Activated CD4-positive, alpha-beta T cell treated with anti-CD3 and anti-CD28 coated beads, Interleukin-2, amount 10 ng/mL, durations not matched to agents 7 days and 5 days (primary cell): ENCODE measurements at places on chromosomes 1 and 21. TPM values are rescaled to one million over a fixed set of nuclear protein-coding genes. Genes with fewer than 3 reads are reported as not detected.

DNA sequence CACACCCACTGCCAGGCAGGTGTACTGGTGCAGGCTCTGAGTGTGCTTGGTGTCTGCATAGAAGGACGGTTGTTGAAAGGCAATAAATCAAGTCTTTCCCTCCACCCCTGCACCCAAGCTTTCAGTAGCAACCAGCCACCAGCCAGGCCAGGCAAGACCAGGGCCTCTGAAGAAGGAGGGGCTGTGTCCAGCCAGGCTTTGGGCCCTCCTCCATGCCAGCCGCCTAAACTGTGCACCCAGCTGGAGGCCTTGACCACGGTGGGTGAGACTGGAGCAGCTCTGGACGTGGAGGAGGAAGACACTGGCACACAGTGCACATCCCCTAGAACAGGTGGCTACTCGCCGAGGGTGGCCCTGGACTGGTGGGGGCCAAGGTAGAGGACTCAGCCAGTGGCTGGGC, 4.9 kb downstream of the OLIG2 start:
- DNase-seq: no peak

DNA sequence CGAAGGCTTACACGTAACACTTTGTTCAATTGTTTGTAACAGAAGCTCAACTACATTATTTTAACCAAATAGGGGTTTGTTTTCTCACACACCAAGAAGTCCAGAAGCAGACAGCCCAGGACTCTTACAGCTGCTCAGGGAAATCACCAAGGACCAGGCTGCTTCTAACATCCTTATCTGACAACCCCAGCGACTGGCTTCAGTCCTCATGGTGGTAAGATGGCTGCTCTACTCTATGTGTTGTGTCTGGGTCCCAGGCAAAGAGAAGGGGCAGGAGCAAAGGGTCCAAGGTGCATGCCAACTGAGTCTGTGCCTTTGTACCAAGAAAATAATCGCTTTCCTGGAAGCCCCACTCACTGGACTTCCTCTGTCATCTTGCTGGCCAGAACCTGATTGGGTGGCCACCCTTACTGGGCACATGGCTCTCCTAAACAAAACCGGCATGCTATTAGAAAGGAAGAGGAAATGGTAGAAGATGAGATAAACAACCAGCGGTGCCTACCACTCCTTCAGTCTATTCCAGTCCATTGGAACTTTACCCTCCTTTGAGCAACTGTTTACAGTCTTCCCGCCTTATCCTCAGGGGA, 34.1 kb upstream of the LRRC8D start:
- no peak for DNase-seq

DNA sequence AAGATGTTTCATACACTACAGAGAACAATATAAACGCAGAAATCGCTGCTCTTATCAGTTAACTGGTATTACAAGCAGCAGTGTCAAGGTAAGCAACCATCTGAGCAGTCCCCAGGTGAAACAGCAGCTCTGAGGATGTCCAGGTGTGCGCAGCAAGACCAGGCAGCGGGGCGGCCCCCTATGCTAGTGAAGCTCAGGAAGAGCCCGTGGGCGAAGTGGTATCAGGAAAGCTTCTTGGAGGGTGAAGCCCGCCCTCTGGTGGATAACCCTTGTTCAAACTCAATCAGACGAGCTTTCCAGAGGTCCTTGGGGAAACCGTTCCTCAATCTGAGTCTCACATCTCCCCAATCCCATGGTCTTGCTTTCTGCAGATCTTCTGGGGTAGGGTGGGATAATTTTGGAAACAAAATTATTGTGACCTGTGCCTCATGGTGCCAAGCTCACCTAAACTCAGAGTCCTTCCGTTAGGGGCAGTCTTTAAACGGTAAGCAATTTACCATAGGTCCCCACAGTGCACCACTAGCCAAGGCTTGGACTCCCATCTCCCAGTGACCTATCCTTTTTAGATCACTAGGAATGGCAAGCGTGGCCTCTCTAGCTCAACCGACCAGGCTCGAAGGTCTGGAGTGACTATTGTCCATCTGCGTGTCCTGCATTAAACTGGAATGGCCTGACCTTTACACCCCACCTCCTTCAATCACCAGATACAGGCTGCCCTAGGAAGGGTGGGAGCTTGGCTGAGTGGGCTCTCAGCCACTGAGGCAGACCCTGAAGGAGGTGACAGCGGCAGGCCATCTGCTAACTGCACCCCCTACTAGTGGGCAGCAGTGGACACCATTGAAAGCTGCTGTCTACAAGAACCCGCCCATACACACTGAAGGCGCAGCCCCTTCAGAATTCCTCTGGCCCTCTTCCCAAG, 13.6 kb upstream of the FAM110D start:
- peak; percentile 83 for DNase-seq

DNA sequence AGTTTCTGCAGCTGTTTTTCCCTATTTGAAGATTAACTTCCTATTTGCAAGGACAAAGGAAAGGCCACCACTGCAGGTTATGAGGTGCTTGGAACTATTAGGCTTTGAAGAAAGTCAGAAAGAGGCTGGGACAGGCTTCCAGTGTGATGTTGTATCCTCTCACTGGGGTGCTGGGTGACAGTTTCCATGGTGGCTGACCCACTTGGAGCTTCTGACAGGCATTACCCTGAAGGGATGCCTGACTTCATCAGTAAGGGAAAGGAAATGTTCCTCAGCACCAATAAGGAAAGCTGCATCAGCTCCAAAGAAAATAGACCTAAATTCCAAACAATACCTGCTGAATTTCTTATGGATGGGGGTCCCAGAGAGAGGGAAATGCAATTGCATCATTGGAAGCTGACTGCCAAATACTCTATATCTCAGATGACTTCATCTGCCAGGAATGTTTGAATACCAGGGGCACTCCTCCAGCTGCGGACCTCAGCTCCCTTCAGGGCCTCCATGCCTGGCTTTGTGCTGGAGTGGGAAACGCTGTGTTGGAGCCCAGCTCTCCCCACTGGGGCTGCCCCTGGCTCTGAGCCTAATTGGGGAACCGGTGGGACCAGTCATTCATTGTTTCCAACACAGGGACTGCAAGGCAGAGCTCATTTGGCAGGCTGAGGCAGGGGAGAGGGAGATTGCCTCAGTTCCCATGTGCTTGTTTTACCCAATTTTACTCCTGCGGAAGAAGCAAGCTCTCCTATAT, 76.6 kb downstream of the RGL1 start:
- DNase-seq: no peak

DNA sequence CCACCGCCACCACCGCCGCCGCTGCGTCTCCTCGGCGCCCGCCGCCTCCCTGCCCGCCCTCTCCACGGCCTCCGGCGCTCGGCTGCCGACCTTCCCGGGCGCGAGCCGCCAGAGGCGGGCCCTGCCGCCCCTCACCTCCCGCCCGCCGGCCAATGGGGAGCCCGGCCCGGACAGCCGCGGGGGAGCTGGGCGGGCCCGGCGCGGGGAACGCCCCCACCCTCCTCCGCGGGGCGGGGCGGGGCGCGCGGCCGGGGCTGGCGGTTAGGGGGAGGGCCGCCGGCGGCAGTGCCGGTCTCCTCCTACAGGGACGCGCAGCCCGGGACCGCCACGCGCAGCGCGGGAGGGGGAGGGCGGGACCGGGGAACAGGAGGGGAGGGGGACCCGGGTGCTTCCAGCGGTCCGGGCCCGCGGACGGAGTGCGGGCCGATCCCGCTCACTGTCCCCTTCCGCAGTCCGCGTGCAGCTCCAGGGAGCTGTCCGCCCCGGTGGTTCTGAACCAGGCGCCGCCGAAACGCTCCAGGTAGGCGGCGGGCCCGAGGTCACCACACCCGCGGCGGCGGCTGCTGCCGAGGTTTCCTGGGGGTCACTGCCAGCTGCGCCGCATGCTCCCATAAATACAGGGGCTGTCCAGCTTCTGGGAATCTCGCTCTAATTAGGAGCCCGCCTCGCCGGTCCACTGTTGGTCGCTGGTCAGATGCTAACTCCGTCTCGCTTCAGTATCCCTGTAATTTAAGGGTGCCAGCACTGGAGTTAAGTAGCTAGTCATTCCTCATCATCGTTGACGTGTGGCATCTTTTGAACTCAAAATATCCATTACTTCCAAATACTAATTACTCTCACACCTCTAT, at the start of gene PGBD5:
Gene PGBD5, minus strand, starts transcription at position 87 of the 848 bp plus-strand sequence. CDS start 404 bp downstream, outside the sequence.
- peak; percentile 71 for DNase-seq

DNA sequence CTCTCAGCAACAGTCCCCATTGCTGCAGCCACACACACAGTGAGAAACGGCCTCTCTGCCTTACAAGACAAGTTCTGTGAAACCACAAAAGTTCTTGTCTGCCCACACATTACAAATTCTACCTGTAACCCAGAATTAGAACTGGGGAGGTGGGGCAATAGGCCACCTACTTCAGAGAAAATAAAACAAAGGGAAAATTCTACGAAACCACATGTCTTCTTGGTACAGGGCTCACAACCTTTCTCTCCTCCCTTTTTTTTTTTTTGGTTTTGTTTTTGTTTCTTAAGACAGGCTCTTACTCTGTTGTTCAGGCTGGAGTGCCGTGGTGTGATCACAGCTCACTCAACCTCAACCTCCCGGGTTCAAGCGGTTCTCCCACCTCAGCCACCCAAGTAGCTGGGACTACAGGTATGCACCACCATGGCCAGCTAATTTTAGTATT, 30.2 kb downstream of the LPAR3 start:
- DNase-seq: peak; percentile 82

- no peak for DNase-seq
Measured at GRCh38 chr1:218665221-218665620, 320.1 kb downstream of the TGFB2 start.

GRCh38 chr1:119430486-119430885, 15.5 kb downstream of the HSD3B2 start:
- DNase-seq: no peak

DNA sequence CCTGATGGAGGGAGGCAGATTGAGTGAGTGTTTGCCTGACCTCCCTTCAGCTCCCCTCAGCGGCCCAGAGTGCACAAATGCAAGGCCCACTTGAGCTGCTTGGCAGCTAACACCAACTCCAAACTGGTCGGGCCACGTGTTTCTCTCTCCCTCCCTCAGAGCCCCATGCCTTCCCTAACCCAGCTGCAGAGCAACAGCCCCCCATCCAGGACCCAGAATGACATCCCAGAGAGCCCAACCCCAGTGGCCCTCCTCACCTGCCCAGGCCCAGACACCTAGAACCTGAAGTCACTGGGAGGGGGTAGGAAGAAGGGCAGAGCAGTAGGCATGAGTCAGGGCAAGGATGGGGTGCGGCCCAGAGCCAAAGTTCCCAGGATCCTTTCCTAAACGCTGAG, 789 bp upstream of the S100A14 start:
- DNase-seq: no peak

DNA sequence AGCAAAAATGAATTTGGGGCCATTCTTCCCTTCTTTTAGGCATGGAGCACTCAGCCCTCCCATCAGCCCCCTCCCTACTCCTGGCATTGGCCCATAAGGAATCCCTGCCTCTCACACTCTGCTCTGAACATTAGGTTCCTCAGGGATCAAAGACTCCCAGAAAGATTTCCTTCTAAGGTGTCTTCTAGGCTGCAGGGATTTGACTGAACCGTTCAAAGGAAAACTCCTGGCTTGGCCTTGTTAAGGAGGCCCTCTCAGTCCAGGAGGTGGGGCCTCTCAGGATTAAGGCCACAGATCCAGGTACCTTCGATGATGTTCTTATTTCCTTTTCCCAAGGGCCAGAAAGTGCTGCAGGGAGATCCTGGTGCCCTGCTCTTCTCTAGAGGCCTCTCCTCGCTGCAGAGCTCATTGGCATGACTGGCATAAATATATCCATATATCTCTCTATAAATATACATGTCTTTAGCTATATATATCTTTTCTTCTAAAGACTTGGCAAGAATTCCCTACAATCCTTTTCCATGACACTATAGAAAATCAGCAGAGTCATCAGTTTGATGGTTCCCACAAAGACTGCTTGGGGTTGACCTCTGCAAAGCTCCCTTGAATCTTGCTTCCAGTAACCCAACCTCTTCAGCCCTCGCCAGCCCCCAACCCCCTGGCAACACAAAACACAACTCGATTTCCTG, 59.1 kb downstream of the PLXNA2 start:
- no peak for DNase-seq

GRCh38 chr1:147630447-147630846, 39.9 kb downstream of the ACP6 start:
- DNase-seq: no peak

GRCh38 chr1:22201023-22201422, 58.1 kb upstream of the WNT4 start:
- DNase-seq: no peak

GRCh38 chr21:43194303-43195120, 25.7 kb downstream of the CRYAA start:
- no peak for DNase-seq

GRCh38 chr1:164671323-164671965, 112.5 kb downstream of the PBX1 start:
- no peak for DNase-seq

GRCh38 chr1:119713039-119713748, 1.5 kb downstream of the PHGDH start:
- DNase-seq: no peak

DNA sequence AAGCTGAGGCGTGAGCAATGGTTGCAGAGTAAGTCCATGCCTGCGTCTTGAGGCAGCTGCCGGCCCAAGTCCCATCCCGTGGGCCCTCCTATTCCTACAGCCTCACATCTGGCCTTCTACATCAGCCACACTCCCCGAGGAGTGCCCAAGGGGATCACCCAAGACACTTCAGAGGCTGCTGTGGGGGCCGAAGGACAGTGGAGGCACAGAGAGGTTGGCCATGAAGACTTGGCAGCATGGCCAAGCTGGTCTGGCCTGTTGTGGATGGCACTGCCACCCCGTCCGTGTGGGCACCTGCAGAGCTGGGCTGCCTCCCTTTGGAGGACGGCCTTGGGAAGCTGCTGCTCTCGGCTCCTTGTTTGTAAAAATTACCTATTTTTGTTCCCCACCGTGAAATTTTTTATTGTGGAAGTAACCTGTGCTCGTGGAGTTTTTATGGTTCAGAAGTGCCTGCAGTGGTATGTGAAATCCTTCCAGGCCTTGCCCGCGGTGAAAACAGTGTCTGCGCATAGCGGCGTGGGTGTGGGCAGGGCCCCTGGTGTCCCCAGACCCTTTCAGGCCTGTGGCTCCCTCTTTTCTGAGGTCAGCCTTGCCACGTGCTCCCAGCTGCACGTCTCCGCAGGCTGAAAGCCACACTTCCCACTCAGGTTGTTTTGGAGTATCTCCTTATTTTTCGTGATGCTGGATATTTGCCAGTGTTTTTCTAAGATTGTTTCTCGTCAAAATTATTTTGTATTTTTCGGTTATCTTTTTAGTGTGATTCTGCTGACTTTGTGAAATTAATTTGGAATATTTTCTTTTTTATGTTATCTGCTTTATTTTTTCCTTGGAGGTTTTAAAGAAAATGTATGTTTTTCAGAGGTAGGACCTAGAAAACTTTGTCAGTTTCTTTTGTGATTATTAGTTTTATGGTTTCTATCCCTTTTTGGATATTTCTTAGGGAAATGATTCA, 20.6 kb downstream of the SLX9 start:
- DNase-seq: no peak

- no peak for DNase-seq
Measured at GRCh38 chr1:231369282-231369681, 31.2 kb downstream of the SPRTN start.

Gene SLC5A9
- total RNA-seq: not detected

Gene TMEM61
- total RNA-seq: not detected

Gene NBPF6
- not detected for total RNA-seq

Gene TBX19
- total RNA-seq: 2.7 TPM

Gene ZNF687
- total RNA-seq: 27.7 TPM

Gene CLCA4
- not detected for total RNA-seq

Gene ATAD3C
- total RNA-seq: 0.69 TPM
